Tibial artery (tissue), 4 donors: ENCODE measurements at places on chromosomes 12 and 14.

- H3K27ac ChIP-seq, result no peak overlapping the region
- no peaks in the 10 kb centered on the region for H3K36me3 ChIP-seq
- no peak overlapping the region for H3K4me3 ChIP-seq
- peaks cover 34% of the 10 kb centered on the region for H3K27me3 ChIP-seq
- H3K4me1 ChIP-seq, result no peaks in the 10 kb centered on the region
- DNase-seq, result no peak
Measured at GRCh38 chr12:4954621-4955354, 45.1 kb downstream of the KCNA1 start.

DNA sequence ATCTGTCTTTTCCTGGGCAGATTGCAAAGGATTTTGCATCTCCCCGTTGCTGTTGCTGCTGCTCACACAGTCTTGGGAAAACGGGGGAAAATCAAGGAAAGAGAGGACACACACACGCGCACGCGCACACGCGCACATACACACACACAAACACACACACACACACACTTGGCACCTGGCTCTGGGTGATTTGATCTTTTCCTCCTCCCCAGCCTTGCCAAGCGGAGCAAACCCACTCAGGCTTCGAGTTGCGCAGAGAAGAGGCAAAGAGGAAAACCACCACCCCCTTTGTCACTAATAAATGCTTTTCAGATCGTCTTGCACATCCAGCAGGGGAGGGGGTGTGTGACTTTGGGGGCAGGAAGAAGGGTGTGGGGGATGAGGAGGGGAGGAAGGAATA is 965 bp upstream of the NOS1 start:
- no peak for DNase-seq
- H3K27me3 ChIP-seq, result peaks cover 73% of the 10 kb centered on the region

GRCh38 chr14:96538097-96538989 is 36.2 kb downstream of the PAPOLA start:
- H3K4me3 ChIP-seq, result no peak overlapping the region
- peaks cover 38% of the 10 kb centered on the region for H3K36me3 ChIP-seq
- H3K4me1 ChIP-seq, result no peaks in the 10 kb centered on the region

- peaks cover 13% of the 10 kb centered on the region for H3K4me1 ChIP-seq
- H3K27me3 ChIP-seq, result no peaks in the 10 kb centered on the region
- H3K4me3 ChIP-seq, result peak overlapping the region; percentile 81
- no peak for DNase-seq
- peak overlapping the region; percentile 96 for H3K27ac ChIP-seq
Measured at GRCh38 chr12:62601765-62602164, 135.1 kb downstream of the MON2 start.

- no peak for DNase-seq
- no peaks in the 10 kb centered on the region for H3K36me3 ChIP-seq
- H3K27me3 ChIP-seq, result no peaks in the 10 kb centered on the region
- no peak overlapping the region for H3K27ac ChIP-seq
- no peaks in the 10 kb centered on the region for H3K4me1 ChIP-seq
Measured at GRCh38 chr14:103763730-103764488, 48.3 kb downstream of the ZFYVE21 start.

DNA sequence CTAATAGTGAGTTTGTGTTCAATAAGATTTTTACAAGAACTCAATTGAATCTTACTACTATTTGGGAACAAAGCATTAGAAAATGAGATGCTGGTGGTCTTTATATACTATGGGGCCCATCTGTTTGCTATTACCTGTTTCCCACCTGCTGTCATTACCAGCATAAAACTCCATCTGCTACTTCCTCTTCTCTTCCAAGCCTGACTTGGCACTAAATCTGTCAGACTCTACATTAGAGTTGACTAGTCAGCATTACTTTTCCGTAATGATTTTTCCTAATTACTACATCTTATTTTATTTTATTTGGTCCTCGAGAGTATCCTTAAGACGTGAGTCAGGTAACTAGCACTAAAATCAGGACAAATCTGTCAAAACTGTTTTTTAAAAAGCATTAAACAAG is 68.1 kb upstream of the KRR1 start:
- DNase-seq, result no peak
- H3K27ac ChIP-seq, result no peak overlapping the region
- H3K4me1 ChIP-seq, result no peaks in the 10 kb centered on the region
- no peak overlapping the region for H3K4me3 ChIP-seq

GRCh38 chr12:60920841-60921495 is 1325.1 kb downstream of the SLC16A7 start:
- H3K27ac ChIP-seq, result no peak overlapping the region
- H3K27me3 ChIP-seq, result no peaks in the 10 kb centered on the region
- no peak overlapping the region for H3K4me3 ChIP-seq

DNA sequence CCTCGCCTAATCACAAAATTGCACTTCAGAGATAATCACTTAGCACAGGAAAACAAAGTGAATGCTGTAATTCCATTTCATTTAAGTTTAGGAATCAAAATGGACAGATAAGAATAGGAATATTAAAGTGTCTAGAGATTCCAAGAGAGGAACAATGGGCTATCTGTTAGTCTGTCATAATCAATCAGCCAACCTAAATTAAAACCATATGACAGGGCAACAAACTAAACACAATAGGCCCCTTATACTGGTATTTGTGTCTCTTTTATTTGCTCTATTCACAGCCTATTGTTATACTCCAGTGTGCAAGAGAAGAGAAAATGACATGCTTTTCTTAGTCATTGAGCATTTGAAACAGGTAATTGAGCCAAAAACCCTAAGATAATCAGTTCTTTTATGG is 259.4 kb downstream of the PRKD1 start:
- H3K27me3 ChIP-seq, result no peaks in the 10 kb centered on the region
- no peak overlapping the region for H3K4me3 ChIP-seq
- no peaks in the 10 kb centered on the region for H3K4me1 ChIP-seq
- peaks cover 5% of the 10 kb centered on the region for H3K36me3 ChIP-seq
- H3K27ac ChIP-seq, result no peak overlapping the region
- DNase-seq, result no peak

DNA sequence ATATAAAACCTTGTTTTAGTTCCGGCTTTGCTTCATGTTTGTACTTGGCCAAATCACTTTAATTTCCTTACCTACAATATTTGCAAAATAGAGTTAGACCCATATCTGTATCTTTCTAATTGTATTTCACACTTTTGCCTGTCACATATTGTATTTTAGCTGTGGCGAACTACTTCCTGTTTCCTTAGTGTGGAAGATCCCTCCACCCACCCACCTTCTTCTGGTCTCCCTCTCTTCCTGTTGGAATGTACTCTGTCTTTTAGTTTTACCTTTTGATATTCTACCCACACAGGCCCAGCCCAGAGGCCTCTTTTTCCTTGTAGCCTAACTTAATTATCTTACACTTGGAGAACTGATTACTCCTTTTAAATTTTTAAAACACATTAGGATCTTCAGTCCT is 78.2 kb downstream of the SCN8A start:
- no peak overlapping the region for H3K4me3 ChIP-seq
- H3K36me3 ChIP-seq, result no peaks in the 10 kb centered on the region
- peaks cover 4% of the 10 kb centered on the region for H3K27me3 ChIP-seq
- no peaks in the 10 kb centered on the region for H3K4me1 ChIP-seq
- DNase-seq, result no peak

DNA sequence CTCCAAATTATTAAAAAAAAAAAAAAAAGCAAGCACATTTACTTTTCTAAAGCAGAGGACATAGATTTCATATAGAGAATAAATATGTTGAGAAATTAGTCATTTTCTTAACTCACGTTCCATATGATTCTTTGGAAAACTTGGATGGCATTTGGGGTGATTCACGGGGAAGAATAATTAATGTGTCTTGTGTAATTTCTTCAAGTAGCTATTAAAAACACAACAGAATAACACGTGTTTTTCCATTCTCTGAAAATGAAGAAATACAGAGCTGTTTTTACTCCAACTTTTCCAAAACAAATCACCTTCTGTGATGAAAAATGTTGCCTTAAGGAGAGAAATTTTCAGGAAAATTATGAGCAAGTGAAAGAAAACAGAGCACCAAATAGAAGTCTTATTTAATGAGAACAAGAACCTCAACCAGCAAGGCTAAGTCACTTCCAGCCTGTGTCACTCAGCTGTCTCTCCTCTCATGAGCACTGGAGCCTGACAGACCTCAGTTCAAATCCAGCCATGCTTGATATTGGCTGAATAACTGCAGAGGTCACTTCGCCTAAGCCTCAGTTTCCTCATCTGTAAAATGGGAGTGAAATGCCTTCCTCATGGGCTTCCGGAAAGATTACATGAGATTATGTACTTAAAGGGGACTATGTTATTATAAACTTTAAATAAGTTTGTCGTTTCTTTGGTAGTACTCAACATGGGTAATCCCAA is 42.8 kb upstream of the NUAK1 start:
- H3K4me3 ChIP-seq, result no peak overlapping the region
- DNase-seq, result no peak
- no peaks in the 10 kb centered on the region for H3K4me1 ChIP-seq
- H3K27me3 ChIP-seq, result no peaks in the 10 kb centered on the region

DNA sequence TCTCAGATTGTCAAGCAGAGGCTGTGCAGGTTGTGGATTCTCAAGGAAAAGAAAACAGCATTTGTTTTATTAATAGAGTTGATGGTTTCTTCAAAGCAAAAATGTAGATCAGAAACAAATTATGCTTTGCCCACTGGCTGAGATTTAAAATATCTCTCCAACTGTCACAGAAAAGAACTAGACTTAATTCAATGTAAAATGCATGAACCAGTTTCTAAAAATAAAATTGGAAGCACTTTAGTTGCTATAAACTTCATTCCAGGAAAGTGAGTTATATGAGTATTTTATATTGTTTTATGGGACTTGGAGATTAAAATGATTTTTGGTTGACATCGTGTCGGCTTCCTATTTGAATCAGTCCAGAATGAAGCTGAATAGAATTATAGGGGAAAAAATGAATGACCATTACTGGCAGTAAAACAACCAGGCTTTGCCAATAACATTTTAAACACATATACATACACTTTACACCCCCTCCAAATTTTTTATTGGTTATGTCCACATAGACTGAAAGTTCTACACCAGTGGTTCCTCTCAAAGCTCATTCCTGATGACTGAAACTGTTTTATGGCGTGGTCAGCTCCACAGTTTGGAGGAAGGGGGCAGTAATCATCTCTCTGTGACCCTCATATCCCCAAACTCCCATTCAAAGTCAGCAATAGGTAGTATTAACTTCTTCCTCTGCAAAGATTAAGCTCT is 55.5 kb upstream of the DAAM1 start:
- no peaks in the 10 kb centered on the region for H3K4me1 ChIP-seq
- H3K36me3 ChIP-seq, result no peaks in the 10 kb centered on the region

DNA sequence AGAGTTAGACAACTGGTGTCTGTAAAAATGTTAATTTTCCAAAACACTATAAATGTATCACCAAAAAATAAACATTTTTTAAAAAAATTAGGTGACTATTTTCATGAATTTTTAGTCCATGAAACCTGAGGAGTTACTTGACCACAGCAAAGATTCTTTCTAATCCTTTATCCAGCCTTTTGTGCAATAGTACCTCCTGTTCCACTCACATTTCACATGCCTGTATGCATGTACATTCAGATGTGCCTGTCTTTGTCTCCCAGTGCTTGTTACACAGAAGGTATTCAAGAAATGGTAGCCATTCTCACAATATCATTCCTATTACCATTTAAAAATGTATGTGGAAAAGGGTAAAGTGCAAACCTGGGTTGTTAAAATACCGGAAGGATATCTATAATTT is 857.0 kb downstream of the DIO2 start:
- no peak for DNase-seq
- H3K4me1 ChIP-seq, result no peaks in the 10 kb centered on the region
- H3K27me3 ChIP-seq, result no peaks in the 10 kb centered on the region

GRCh38 chr14:103127861-103128598 is 4.8 kb downstream of the TNFAIP2 start:
- H3K27ac ChIP-seq, result no peak overlapping the region
- peaks cover 20% of the 10 kb centered on the region for H3K4me1 ChIP-seq
- DNase-seq, result no peak
- H3K4me3 ChIP-seq, result no peak overlapping the region
- no peaks in the 10 kb centered on the region for H3K36me3 ChIP-seq

DNA sequence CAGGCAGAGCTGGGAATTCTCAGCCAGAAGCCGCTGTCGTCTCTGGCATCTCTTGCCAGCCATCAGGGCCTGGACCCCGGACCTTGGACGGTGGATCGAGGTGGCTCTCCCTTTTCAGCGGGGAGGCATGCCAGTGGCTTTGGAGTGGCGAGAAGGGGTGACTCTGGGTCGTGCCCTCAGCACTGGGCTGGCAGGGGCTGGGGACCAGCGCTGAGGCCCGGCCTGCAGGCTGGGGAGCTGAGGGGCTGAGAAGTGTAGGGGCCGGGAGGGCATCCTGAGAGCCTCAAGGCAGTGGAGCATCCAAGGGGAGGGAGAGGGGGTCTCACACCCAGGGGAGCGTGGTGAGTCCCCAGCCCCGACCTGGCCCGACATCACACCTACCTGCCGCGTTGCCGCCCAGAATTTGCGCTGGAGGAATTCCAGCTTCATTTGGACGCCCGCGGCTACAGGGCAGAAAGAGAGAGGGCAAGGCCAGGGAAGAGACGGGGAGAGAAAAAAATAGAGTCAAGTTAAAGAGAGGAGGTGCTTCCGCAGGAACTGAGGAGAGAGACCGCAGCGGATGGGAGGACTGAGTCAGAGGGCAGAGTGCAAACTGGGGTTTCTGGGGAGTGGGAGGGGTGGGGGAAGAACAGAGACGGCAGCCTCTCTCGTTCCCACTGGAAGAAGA is 9.0 kb upstream of the LRTM2 start:
- H3K27ac ChIP-seq, result no peak overlapping the region
- no peaks in the 10 kb centered on the region for H3K4me1 ChIP-seq
- H3K36me3 ChIP-seq, result no peaks in the 10 kb centered on the region
- DNase-seq, result no peak

DNA sequence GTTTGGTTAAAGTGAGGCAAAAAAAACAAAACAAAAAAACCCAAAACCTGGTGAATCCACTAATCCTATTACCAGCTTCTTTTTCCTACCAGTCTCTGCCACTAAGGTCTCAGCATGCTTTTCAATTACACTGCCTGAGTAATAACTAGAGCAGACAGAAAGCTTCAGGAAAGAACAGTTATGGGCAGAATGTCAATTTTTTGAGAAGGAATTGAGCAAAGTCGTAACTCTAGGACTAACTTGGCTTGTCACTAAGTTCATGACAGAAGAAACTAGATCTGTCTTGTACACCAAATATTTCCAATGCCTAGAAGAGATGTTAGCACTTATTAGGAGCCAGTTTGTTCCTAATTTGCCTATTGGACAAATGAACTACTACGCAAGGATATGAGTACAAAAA is 148.8 kb upstream of the CNOT2 start:
- no peaks in the 10 kb centered on the region for H3K36me3 ChIP-seq
- no peak overlapping the region for H3K4me3 ChIP-seq
- DNase-seq, result no peak
- peak overlapping the region; percentile 64 for H3K27ac ChIP-seq
- no peaks in the 10 kb centered on the region for H3K4me1 ChIP-seq

- H3K27ac ChIP-seq, result peak overlapping the region; percentile 88
- peaks cover 16% of the 10 kb centered on the region for H3K4me1 ChIP-seq
- peak overlapping the region; percentile 94 for H3K4me3 ChIP-seq
- no peaks in the 10 kb centered on the region for H3K36me3 ChIP-seq
- no peaks in the 10 kb centered on the region for H3K27me3 ChIP-seq
Measured at GRCh38 chr12:29782285-29782870, 1.4 kb downstream of the TMTC1 start.

- no peaks in the 10 kb centered on the region for H3K4me1 ChIP-seq
- no peaks in the 10 kb centered on the region for H3K36me3 ChIP-seq
- no peak overlapping the region for H3K27ac ChIP-seq
- DNase-seq, result no peak
Measured at GRCh38 chr12:116339800-116340371, 62.4 kb upstream of the MED13L start.
